C1 segment of cervical spinal cord (tissue), 14 donors: ENCODE measurements at places on chromosomes 12 and 14.

- DNase-seq: no peak
Measured at GRCh38 chr14:94944636-94945258, 174.8 kb upstream of the GSC start.

GRCh38 chr12:117827660-117828059, 141.1 kb downstream of the KSR2 start:
- no peak for DNase-seq

- no peak for DNase-seq
Measured at GRCh38 chr12:132492522-132492921, 2.6 kb downstream of the FBRSL1 start.

DNA sequence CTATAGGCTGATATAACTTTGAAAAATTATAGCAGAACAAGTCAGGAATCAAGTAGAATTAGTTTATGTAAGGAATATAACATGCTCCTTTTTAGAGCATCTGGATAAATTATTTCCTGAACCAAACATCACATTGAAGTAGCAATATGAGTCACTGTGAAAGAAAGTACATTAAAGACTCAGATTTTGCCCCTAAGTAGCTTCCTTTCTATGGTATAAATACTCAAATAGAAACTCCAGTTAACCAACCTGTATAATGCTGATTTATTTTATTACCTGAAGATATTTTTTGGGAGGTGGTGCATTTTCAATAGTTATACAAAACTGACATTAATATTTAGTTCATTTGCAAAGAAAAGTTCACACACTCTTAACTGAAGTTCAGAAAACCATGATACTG, 312.1 kb downstream of the ITPR2 start:
- DNase-seq: no peak

DNA sequence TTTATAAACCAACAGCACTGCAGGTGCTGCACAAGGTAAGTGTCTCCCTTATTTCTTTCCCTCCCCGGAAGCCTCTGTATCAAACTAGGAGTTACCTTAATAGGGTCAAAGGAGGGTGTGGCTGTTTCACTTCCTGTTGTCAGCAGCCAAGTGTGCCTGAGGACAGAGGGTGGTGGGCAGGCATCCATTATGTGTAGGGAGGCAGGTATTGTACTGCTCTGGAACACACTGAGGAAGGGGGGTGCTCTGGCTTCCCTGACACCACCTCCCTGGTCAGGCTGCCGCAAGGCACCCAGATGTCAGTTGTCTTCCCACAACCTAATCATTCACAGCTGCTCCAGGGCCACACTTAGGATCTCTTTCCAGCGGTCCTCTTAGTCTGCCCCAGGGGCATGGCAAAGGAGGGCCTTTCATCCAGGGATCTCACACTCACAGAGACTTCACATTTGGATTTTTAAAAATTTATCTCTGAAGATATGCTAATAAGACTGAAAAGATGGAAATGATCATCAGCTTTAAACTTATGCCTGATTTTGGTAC, 132.0 kb upstream of the ARHGAP5 start:
- no peak for DNase-seq

DNA sequence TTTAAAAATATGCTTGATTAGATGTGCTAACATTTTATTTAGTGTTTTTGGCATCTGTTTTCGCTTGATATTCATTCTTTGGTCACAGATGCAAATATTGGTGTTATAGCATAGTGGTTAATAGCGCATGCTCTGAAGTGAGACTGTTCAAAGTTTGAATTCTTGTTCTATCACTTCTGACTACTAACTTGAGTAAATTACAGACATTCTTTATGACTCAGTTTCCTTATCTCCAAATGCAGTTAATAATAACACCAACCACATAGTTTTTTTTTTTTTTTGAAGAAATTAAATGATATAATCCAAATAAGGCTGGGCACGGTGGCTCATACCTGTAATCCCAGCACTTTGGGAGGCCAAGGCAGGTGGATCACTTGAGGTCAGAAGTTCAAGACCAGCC, 81.0 kb downstream of the TMX1 start:
- DNase-seq: no peak

DNA sequence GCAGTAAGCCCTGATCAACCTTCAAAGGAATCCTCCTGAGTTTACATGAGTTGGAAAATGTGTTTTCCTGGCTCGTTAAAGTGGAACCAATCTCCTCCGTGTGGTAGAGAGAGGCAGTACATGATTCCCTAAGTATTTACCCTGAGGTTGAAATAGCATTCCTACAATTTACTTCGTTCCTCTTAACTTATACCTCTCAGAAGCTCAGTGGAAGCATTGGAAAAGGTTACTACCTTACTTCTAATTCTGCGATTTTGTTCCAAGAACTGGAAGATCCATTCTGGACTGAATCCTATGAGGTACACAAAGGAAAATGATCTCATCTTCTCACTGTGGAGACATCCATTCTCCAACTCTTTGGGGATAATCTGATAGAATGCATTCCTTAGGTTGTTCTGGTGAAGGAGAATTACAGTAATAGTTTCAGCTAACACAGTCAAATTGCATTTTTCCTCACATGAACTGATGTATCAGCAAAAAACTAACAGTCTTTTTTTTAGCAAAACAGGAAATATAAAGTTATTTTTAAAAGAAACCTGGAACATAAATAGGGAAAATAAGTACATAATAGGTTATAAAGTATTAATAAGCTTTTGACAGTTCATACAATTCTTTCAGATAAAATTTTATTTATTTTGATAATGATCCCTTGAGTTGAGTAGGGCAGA, 475.6 kb downstream of the PDZRN4 start:
- no peak for DNase-seq

DNA sequence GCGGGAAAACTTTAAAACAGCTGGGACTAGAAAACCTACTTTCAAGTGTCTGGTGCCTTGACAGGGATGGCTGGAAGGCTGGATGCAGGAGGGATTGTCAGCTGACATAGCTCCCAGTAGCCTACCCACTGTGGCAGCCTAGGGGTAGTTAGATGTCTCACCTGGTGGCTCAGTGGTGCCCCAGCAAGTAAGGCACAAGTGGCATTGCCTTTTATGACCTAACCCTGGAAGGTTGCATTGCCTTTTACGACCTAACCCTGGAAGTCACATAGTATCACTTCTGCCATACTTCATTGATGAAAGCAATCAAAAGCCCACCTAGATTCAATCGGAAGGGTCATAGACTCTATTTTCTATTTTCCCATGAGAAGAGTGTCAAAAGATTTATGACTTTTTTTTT, 724.7 kb upstream of the TBX3 start:
- DNase-seq: no peak
